GM13976 (cell line): ENCODE measurements at places on chromosomes 16 and 17.

DNA sequence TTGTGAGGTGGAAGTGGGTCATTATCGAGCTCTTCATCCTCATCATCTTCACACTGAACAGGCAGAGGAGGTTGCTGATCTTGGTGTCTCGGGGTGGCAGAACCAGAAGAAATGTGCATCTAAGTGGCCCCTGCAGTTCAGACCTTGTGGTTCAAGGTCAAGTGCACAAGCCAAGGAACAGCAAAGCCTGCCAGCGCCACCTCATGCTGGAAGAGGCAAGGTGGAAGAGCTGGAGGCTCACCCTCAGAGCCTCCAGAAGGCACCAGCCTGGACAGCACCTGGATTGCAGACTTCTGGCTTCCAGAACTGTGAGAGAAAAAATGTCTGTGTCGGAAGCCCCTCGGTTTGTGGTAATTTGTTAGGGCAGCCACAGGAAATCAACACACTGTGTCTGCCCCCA lies 32.7 kb downstream of the IFT140 start:
- DNase-seq, result no peak

- DNase-seq, result no peak
These were observed 1.6 kb upstream of the NUPR1 start for GRCh38 chr16:28540346-28540745.

- peak; percentile 33 for DNase-seq
These were observed 774 bp upstream of the MAF start for GRCh38 chr16:79601092-79601930.

DNA sequence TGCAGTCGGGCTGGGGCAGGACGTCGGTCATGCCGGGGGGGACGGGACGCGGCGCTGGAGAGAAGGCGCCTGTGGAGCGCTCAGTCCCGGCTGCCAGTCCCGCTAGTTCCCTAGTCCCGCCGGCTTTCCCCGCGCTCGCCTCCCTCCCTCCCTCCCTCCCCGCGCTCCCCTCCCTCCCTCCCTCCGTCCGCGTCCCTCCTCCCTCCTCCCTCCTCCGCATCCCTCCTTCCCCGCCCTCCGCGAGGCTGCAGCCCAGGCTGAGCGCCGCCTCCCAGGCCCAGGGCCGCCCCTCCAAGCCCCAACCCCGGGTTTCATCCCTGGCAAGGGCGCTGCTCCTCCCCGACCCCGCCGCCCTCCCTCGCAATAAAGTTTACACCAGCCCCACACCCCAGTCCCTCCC lies 34.8 kb downstream of the TIMM22 start:
- no peak for DNase-seq

GRCh38 chr17:3594051-3594800 lies 15.0 kb downstream of the TRPV1 start:
- no peak for DNase-seq

DNA sequence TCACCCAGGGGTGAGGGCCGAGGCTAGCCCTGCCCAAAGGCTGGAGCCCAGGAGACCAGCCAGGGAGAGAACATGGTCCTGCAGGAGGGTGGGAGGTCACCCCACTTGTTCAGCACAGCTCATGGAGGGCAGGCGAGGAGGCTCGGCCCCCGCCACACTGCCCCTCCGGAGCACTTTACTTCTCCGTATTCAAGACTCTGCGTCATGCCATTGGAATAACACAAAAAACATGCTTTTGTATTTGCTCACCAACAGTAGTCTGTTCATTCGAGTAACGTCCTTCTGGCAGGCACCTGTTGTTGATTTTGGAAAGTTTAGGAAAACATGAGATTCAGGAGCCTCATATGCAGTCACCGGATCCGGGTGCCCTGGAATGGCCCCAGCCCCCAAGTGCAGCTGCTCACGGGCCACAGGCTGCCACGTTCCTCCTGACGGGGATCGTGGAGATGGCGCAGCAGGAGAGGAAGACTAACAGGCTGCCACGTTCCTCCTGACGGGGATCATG lies 81.1 kb upstream of the DNAH17 start:
- no peak for DNase-seq

GRCh38 chr17:19357761-19358160 lies 4.8 kb downstream of the B9D1 start:
- DNase-seq, result no peak

GRCh38 chr16:89442990-89443726 lies 47.2 kb downstream of the ANKRD11 start:
- DNase-seq, result no peak

DNA sequence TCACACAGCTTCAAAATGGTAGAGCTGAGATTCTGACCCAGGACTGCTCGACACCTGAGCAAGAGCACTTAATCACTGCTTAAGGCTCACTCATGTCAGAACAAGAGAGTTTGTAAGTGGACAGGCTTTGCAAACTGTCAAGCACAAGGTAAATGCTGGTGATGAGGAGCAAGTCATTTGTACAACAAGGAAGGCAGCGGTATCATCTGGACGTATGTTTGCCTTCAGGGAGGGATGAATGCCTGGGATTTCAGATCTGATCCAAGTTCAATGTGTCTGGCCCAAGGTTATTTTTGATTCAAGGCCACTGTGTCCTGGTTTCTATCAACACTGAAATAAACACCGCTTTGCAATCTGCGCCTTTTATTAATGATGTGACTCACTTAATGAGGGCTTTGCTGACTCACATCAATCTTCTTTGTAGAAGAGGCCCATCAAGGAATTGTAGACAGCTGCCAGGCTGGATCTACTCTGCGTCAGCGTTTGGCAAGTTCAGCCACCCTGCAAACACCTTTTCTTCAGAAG lies 174.4 kb upstream of the HS3ST3A1 start:
- no peak for DNase-seq

GRCh38 chr17:61352408-61352770 lies 47.3 kb upstream of the TBX2 start:
- no peak for DNase-seq

GRCh38 chr17:59406808-59407381 lies 75.4 kb downstream of the YPEL2 start:
- no peak for DNase-seq

- DNase-seq, result no peak
These were observed 49.2 kb upstream of the MYH2 start for GRCh38 chr17:10598621-10599020.

DNA sequence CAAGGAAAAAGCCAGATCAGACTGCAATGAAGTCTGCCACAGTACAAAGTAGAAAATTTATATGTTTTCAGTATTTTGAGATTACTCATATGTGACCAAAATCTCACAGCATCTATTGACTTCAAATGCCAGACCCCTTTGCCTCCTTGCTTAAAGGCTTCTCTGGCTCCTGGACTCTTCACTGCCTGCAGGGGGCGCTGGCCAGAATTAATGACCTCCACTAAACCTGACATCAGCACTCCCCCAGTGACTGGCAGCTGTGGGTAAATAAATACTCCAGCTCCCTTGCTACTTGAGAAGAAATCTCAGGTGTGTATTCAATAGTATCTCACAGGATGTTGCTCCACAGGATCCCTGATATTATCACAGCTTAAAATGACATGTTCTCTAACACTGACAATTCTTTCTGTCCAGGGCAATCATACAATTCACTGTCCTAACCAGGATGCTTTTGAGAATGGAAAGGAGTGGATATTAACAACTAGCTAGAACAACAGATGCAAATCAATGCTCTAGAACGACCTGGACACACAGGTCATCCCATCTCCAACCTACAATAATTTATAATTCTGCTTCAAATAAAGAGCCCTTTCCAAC lies 4.0 kb downstream of the BECN1 start:
- DNase-seq, result peak; percentile 71

DNA sequence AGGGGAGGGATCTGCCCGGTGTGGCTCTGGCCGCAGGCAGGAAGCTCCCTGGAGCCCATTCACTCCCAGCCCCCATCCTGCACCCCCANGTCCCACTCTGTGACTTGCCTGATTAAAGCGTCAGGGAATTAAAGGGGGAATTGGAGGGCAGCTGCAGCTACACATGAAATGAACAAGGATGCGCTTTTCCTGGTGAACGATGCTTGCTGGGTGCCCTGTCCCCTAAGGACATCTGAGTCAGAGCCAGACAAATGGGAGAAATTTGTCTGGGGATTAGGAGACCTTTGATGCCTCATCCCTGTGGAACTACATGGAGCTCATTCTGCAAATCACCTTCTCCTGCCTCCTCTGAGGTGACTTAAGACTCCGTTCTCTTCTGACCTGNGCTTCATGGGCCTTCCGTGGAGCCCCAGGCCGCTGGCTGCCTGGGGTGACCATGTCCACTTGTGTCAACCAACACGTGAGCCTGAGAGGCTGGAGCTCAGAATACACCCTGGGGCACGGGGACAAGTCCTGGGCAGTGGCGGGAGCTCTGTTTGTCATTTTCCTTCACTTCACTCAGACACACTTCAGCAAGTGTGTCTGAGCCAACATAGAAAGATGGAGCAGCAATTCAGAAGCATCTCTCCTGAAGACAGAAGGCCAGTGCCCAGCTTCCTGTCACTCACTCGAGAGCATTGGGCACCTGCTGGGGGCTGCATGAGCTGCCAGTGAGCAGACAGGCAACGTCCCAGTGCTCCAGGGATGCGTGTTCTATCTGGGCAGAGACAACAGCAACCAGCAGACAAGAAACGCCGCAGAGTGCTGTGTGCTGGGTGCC lies 54.1 kb downstream of the METRNL start:
- DNase-seq, result no peak

- no peak for DNase-seq
These were observed 12.3 kb downstream of the SCN4A start for GRCh38 chr17:63960430-63960829.

DNA sequence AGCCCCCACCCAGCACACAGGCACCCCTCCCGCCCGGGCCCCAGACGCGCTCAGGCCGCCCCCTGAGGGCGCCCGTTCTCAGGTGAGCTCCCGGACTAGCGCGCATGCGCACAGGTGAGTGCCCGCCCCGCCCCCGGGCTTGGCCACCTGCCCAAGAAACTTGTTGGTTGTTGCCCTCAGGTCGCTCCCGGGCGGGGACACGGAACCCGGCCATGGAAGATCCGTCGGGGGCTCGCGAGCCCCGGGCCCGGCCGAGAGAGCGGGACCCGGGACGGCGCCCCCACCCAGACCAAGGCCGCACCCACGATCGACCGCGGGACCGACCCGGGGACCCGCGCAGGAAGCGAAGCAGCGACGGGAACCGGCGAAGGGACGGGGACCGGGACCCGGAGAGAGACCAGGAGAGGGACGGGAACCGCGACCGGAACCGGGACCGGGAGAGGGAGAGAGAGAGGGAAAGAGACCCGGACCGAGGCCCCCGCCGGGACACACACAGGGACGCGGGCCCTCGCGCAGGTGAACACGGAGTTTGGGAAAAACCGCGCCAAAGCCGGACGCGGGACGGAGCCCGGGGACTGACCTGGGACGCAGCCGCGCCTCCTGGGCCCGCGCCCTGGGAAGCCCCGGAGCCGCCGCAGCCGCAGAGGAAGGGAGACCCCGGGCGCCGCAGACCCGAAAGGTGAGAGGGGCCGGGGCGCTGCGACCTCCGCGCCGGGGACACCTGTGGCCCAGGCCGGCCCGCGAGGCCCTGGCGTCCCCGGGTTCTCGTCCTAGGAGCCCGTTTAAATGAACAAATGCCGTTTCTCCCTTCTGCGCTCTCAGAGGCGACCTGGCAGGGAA lies at the start of gene MARVELD3:
Gene MARVELD3 (plus strand): TSS at position 167 of the 840 bp plus-strand sequence. CDS start 46 bp downstream, at position 213.
- peak; percentile 68 for DNase-seq

DNA sequence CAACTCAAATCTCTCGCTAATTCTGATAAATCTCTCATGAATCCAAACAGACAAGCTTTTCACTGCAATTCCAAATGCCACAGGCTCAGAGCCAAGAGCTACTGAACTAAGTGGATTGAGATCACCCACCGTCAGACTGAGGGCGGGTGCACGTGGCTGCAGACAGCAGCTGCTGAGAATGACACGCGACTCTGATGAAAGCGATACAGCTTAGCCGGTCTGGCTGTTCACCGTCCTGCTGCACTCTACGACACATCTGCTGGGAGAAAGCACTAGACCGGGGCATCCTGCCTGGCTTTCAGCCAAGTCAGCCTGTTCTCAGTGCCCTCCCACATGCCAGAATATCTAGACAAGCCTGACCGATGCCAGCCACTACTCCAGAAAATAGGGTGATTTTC lies 42.6 kb downstream of the KLHDC4 start:
- DNase-seq, result peak; percentile 74

GRCh38 chr17:31048780-31049179 lies 46.0 kb upstream of the NF1 start:
- DNase-seq, result no peak

GRCh38 chr16:30567991-30568638 lies 3.4 kb downstream of the ZNF688 start:
- DNase-seq, result peak; percentile 60

- peak; percentile 92 for DNase-seq
These were observed 42.5 kb upstream of the AMZ2 start for GRCh38 chr17:68205251-68205807.
